ENCODE measurements at places on chromosomes 1 and 21.

- no peak for DNase-seq
These were observed 8.0 kb downstream of the TMEM35B start for GRCh38 chr1:34977210-34977471.

DNA sequence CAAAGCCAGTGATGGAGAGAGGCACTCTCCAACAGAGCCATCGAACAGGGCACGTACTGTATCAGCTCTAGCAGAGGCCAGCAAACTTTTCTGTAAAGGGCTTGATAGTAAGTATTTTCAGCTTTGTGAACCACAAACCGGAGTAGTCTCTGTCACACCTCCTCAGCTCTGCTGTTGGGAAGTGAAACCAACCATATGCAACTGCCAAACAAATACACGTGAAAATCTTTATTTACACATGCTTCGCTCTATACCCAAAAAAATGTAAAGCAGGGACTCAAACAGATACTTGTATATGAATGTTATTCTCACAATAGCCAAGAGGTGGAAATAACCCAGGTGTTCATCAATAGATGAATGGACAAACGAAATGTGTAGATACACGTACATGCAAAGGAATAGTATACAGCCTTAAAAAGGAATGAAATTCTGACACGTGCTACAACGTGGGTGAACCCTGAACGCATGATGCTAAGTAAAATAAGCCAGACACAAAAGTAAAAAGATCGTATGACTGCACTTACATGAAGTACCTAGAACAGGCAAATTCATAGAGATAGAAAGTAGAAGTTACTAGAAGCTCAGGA, 39.0 kb downstream of the SETD4 start:
- no peak for DNase-seq

DNA sequence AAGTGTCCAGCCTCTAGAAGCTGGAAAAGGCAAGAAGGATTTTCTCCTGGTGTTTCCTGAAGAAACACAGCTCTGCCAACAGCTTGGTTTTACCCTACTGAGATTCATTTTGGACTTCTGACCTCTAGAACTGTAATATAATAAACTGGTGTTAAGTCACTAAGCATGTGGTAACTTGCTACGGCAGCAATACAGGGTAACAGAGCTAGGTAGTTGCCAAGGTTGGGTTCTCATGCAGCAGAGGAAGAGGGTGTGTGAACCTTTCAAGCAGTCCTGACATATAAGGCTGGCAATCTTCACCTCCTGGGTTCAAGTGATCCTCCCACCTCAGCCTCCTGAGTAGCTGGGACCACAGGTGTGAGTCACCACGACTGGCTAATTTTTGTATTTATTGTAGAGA, 36.0 kb downstream of the GNG4 start:
- DNase-seq: no peak

DNA sequence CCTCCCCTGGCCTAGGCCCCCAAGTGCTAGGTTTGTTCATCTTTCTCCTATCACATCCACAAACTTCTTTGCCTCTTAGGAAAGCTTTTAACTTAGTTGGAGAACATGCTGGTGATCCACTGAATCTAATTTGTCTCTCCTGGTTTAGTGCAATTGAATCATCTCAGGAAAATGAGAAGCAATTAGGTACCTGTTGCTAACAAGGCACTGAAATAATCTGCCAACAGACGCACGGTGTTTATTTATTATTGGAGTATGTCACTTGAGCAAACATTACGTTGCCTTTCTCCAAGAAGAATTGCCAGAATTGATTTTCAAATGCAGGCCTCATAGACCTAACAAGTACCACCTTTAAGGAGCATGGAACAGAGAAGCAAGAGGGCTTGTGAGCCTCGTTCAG, 309.4 kb downstream of the NFIA start:
- no peak for DNase-seq

GRCh38 chr1:220892086-220892376, 12.8 kb downstream of the HLX start:
- DNase-seq: no peak

GRCh38 chr1:214349781-214350180, 68.8 kb downstream of the SMYD2 start:
- no peak for DNase-seq

DNA sequence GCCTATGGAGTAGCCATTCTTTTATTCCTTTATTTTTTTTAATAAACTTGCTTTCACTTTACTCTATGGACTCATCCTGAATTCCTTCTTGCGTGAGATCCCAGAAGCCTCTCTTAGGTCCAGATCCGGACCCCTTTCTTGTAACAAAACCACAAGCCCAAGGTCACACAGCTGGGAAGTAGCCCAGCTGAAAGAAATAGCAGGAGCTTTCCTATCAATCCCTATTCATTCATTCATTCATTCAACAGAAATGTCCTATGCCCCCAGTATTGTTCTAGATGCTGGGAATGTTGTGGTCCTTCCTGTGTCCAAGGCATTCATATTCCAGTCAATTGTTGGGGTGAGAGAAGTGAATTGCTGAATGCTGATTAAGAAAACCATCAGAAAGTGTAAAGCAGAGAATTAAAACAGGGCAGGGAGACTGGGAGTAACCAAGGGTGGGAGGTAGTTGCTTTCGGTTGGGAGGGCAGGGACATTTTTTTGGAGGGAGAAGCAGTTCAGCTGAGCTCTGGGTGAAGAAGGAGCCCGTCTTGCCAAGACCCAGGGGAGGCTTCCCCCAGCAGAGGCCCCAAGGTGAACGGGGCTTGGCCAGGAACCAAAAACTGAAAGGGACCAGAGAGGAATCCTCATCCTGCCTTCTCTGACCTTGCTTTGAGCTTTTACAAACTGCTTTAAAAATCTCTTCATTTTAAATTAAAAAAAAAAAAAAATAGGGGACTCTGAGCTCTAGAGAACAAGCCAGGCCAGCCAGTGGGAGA, 10.8 kb downstream of the PLA2G2D start:
- no peak for DNase-seq

DNA sequence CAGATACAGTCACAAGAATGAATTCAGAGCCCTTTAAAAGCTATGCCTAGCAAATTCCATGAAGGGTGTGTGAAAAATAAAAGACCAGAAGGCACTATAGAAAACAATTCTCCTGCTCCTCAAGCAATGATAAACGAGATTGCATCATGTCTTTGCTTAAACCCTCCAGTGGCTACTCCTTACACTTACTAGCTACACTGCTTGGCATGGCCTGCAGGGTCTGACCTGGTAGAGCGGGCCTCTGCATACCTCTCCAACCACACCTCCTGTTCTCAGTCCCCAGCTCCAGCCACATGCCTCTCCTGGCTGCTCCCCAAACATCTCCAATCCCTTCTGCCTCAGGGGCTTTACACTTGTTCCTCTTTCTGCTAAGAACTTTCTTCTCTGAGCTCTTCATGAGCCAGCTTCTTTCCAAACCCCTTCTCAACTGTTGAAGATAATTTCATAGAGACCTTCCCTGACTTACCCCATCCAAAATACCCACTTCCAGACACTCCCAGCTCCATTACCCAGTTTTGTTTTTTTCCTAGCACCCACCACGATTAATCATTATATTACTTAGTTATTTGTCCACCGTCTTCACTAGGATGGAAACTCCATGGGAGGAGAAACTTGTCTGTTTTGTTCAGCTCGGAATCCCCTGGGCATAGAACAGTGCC, 11.2 kb upstream of the CREG1 start:
- DNase-seq: no peak

GRCh38 chr21:36591326-36591970, 107.5 kb upstream of the SIM2 start:
- no peak for DNase-seq

DNA sequence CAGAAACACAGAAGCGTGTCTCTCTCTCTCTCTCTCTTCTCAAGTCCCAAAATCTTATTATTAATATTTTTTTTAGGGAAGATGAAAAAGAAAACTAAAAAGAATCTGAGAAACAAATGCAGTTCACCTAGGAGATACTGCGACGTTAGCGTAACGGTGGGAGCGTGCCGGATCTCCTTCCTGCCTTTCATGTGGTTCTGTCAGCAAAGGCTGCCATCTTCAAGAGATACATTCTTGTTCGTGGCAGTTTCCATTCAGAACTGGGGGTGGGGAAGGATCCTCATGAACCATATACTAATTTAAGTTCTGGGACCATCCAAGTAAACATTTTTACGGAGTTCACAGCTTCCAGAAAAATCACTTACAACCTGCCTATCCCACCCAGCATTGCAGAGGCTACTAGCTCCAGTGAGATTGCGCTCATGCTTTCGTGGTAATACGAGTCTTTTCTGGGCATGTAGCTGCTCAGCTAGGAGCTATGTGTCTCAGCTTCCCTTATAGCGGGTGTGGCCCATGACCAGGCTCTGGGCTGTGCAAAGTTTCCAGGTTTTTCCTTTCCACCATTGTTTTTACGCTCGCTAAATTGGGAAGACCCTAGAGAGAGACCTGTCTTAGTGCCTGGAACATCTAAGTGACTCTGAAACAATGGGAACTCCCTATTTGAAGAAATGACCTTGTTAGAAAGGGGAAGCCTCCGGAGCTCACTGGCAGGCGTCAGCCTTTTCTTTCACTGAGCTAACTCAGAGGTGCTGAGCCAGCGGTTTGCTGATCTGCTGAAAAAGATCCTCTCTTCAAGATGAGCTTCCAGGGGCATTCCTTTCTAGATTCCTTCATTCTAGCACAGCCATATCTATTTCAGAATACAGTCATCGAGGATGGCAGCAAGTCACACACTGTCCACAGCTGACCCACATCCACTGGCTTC, 17.3 kb downstream of the SLAMF1 start:
- peak; percentile 58 for DNase-seq

GRCh38 chr1:234315588-234315987, 57.7 kb upstream of the COA6 start:
- no peak for DNase-seq

DNA sequence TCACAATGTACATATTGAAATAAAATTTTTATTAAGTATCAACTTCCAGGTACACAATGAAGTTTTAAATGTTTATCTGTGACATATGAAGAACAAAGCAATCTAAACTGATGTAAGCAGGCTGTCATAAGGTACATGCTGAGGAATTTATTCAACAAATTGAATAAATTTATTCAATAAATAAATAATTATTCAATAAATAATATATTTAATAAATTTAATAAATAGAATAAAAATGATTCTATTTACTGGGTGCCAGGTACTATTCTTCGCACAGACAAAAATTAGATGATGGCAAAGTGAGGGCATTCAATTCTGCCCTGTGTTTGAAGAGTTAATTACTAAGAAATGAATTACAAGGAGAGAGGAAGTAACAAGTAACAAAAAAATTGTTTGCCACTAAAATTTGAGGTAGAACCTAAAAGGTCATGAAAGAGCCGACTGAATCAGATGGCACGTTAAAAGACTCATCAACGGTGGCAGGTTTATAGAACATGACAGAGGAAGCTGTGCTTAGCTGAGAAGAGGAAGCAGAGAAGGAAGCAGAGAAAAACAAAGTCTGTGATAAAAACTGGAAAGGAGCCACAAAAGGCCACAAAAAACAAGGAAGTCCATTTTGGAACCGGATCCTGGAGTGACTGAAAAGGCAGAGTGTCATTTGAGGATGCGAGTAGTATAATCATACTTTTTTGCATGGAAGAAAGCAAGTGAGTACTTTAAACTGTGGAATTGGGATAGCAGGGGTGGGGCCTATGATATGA, 2.2 kb upstream of the USP24 start:
- DNase-seq: no peak

GRCh38 chr1:220451532-220451931, 76.4 kb upstream of the MARK1 start:
- DNase-seq: no peak

- no peak for DNase-seq
These were observed 16.7 kb downstream of the UBAP2L start for GRCh38 chr1:154237435-154237834.

- no peak for DNase-seq
These were observed 338.1 kb upstream of the SNX7 start for GRCh38 chr1:98323388-98323787.

GRCh38 chr1:165560883-165561656, 17.3 kb downstream of the LRRC52 start:
- no peak for DNase-seq

- DNase-seq: no peak
These were observed 48.0 kb downstream of the ABCA4 start for GRCh38 chr1:94072840-94073522.

GRCh38 chr1:74673351-74674111, at the start of gene ERICH3:
Gene ERICH3, minus strand, starts transcription at chr1:74673792. Its CDS starts 273 bp downstream, at chr1:74673519.
- DNase-seq: no peak

DNA sequence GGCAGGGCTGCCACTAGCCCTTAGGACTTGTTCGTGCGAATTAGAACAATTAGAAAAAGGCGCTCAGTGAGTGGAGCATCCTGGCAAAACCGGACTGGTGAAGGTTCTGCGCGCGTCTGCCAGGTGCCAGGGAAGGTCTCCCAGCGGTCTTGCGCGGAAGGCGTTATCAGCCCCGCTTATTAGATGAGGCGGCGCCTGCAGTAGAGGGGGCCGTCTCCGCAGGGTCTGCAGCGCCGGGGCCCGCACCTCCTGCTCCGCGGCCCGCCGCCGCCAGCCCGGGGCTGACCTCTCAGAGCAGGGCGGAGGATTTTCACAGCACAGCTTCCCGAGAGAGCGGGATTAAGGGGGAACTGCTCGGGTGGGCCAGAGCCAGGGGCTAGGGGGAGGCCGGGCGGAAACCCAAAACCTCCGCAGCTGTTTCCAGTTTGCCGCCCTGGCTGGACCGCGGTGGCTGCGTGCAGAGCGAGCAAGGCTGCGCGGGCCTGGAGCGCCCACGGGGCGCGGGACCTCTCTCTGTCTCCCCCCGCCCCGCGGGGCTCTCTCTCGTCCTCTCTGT, 155.2 kb downstream of the FOXD2 start:
- DNase-seq: no peak

GRCh38 chr1:222010306-222010705, 268.4 kb upstream of the DUSP10 start:
- DNase-seq: no peak

DNA sequence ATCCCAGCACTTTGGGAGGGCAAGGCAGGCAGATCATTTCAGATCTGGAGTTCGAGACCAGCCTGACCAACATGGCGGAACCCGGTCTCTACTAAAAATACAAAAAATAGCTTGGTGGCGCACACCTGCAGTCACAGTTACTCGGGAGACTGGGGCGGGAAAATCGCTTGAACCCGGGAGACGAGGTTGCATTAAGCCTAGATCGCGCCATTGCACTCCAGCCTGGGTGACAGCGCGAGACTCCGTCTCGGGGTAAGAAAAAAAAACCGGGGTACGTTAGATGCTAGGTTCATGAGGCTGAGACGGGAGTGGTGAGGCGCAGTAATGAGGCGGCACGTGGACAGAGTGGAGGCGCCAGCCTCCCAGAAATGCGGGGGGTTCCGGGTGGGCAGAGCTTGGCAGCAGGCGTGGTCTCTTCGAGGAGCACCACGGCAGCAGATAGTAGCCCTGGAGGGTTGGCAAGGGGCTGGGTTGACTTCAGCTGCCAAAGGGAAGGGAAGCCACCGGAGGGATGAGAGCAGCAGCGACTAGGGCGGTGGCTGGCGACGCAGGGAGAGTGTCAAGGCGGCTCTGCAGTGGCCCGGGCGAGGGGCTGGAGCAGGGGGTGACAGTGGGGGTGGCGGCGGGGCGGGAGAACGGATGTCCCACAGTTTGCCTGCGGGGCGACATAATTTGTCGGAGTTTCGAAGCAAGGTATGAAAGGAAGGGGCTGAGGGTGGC, 832 bp downstream of the MRPL20 start:
- no peak for DNase-seq

GRCh38 chr1:210747890-210748289, 386.1 kb downstream of the KCNH1 start:
- DNase-seq: no peak

- DNase-seq: no peak
These were observed 31.6 kb upstream of the WDR26 start for GRCh38 chr1:224466154-224466553.
